Kidney epithelial cell (primary cell): ENCODE measurements at places on chromosomes 12 and 14.

DNA sequence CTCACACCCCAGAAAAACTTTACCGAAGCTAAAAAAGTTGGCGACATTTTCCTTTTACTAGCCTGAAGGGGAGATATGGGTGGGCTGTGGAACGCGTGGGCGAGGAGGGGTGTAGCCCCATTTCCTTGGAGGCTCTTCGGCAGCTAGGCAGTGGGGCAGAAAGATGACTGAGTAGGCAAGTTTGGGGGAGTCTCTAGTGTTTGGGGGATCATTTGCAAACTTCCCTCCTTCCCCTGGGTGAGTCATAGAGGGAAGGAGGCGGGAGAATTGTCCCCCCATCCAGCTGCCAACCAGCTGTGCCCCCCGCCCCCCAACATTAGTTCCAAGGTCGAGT is 2.3 kb downstream of the GLI1 start:
- no peak for DNase-seq

DNA sequence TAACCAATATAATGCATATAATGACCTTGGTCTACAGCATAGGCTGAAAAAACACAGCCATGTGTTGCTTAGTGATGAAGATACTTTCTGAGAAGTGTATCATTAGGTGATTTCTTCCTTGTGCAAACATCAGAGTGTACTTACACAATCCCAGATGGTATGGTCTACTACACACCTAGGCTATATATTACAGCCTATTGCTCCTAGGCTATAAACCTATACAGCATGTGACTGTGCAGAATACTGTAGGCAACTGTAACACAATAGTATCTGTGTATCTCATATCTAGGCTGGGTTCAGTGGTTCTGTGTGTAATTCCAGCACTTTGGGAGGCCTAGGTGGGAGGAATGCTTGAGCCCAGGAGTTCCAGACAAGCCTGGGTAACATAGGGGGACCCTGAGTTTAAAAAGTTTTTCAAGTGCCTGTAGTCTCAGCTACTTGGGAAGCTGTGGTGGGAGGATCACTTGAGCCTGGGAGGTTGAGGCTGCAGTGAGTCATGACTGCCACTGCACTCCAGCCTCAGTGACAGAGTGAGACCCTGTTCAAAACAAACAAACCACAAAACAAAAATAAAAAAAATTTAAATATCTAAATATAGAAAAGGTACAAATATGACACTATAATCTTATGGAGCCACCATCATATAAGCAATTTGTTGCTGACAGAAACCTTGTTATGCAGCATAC is 66.6 kb downstream of the GRIP1 start:
- no peak for DNase-seq

- DNase-seq, result no peak
Measured at GRCh38 chr14:97137705-97138104, 340.5 kb downstream of the VRK1 start.

GRCh38 chr12:124758266-124759220 is 105.1 kb downstream of the SCARB1 start:
- no peak for DNase-seq

GRCh38 chr12:54175200-54175963 is 13.4 kb downstream of the SMUG1 start:
- no peak for DNase-seq

- no peak for DNase-seq
Measured at GRCh38 chr12:104877103-104877705, 80.9 kb downstream of the SLC41A2 start.
